ENCODE measurements at places on chromosomes 1 and 21.

DNA sequence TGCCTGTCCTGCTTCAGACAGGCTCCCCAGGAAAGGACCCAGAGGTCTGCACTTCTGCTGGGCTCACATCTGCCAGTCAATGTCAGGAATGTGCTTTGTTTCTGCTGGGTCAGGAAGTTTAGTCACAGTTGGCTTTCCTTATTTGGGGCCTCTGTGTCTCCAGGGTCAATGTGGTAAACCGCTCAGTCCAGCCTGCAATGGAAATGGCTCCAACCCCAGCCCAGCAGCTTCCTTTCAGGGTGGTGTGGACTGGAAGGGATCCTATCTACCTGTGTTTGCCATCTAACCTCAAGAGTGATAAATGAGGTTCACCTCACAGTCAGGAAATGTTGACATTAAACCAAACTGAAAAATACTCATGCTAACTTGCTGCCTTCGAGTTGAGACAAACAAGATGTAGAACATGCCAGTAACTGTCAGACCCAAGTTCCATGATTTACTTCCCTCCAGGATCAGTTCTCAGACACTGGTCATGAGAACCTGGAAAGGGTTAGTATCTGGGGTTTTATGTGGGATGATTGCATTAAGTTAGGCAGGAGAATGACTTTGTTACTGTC is 20.3 kb downstream of the ENO1 start:
- DNase-seq: peak; percentile 67

GRCh38 chr1:225944951-225945350 is 3.9 kb upstream of the LEFTY2 start:
- DNase-seq: no peak

DNA sequence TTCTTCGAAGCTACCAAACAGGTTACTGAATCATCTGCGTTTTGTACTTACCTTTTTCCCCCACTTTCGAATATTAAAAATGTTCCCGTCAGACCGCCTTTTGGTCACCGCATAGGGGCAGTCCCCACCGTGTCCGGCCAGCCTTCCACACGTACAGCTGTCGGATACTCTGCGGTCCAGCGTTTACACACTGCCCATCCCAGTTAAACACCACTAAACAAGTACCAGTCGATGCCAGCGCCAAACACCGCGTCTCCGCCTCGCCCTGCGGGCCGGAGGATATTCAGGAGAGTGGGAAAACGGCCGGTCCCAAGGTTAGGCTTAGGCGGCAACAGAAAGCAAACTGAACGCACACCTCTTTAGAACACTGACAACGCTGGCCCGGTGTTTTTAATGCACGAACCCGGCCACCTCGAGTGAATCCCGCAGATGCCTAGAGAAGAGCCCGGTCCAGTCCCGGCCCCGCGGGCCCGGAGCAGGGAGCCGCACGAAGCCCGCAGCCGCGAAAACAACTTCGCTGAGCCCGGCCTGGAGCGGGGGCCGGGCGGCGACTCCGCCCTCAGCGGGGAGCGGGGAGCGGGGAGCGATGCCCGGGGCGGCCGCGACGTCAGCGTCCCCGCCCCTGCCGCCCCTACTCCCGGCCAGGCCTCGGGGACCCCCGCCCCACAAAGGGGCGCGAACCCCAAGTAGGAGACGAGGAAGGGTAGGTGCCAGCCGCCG is 730 bp upstream of the PHF13 start:
- peak; percentile 76 for DNase-seq

DNA sequence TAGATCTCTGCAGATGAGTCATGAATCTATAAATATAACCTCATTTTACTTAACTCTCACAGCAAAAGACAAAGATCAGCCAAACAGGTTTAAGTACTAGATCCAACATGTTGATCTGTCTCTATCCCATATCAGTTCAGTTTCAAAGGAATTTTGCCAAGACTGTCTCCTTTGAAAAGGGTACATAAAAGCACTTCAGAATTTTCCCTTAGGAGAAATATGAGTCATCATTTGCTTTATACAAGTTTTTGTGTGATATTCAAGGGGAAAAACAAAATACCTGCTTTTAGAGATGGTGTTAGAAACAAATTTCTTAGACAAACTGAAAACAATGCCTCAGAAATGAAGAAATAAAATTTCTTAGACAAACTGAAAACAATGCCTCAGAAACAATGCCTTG is 73.5 kb upstream of the LRRC7 start:
- no peak for DNase-seq

All from foreskin fibroblast (primary cell).